Epithelial cell of esophagus (primary cell): ENCODE measurements at places on chromosomes 5 and 9.

GRCh38 chr9:13035822-13036221 lies 243.7 kb downstream of the MPDZ start:
- DNase-seq: no peak

DNA sequence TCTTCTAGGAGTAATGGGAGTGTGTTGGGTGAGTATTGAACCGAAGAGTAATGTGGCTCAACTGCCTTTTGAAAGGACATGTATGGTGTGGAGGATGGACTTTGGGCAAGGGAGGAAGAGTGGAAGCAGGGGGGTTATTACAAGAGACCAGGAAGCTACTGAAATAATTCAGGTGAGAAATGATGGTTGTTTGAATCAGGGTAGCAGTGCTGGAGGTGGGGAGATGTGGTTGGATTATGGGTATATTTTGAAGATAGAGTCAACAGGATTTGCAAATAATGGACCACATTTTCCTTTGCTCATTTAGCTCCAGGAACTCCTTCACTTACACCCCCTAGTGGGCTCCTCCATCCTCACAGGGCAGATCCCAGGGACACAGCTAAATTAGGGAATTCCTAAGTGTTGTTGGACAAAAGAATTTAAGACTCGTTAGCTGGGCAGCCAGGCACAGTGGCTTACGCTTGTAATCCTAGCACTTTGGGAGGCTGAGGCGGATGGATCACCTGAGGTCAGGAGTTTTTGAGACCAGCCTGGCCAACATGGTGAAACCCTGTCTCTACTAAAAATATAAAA lies 1.2 kb upstream of the SLC4A9 start:
- peak; percentile 50 for DNase-seq

DNA sequence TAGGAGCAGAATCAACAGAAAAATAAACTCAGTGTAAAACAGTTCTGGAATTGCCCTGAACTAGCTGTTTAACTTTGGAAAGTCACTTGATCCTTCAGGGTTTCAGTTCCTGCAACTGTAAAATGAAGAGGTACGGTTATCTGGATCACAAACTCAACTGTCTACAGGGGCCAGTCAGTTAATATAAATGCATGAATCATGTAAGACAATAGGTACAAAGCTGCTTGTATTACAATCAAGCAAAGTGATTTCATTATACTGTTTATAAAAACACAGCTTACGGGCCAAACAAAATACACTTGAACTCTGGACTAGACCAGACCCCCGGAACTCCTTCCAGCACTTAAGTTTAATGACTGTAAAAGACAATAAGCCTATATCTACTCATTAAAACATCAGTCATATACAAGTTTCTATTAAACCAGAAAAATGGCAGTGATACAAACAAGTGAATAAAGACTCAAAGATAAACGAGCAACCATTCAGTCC lies 73.0 kb downstream of the MRPS27 start:
- DNase-seq: peak; percentile 52

DNA sequence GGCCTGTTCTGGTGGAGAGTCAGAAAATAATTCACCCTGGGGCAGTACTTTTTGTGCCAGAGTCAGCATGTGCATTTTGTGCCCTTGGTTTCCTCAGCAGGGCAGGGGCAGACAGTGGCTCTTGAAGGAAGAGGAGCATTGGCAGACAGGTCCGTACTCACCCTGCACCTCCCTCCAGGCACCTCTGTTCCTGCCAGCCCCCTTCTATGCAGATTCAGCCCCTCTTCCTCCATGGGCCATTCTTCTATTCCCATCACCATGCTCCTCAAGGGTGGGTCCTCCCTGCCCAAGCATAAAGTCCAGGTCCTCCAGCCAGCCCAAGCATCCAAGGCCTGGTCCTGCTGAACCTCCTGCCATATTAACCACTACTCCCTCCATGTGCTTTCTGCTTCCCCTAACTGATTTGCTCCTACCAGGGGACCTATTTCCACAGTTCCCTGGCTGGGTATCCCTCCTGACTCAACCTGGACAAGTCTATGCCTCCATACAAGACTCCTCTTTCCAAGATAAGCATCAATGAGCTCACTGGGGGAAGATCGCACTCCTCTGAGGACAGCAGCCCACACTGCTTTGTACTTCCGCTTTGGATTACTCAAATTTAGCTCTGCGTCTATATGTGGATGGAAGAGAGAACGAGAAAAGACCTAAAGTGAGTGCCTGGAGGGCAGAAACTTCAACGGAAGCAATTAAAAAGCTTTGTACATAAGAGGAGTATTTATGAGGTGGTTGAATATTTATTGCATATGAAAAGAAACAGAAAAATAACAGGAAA lies 9.3 kb upstream of the ACSL6 start:
- no peak for DNase-seq

DNA sequence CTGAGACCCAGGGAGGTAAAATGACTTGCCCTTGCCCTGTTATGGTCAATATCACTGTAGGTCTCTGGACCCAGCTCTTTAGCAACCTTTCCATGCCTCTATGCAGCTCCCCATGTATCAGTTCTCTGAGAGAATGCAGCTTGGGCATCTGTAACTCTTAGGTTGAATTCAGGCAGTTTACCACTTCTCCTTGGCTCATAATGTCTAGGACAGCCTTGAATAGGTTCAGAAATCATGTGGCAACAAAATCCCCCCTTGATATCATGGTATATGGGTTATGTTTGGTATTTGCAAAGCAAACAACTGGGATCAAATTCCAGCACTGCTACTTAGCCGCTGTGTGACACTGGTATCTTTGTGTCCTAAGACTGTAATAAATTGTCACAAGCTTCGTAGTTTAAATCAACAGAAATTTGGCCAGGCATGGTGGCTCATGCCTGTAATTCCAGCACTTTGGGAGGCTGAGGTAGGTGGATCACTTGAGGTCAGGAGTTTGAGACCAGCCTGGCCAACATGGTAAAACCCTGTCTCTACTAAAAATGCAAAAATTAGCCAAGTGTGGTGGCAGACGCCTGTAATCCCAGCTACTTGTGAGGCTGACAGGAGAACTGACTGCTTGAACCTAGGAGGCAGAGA lies 10.7 kb upstream of the SUB1 start:
- no peak for DNase-seq

GRCh38 chr5:108266242-108266641 lies 115.7 kb downstream of the FBXL17 start:
- DNase-seq: peak; percentile 51

GRCh38 chr9:94985649-94986048 lies 259.1 kb downstream of the AOPEP start:
- peak; percentile 44 for DNase-seq

DNA sequence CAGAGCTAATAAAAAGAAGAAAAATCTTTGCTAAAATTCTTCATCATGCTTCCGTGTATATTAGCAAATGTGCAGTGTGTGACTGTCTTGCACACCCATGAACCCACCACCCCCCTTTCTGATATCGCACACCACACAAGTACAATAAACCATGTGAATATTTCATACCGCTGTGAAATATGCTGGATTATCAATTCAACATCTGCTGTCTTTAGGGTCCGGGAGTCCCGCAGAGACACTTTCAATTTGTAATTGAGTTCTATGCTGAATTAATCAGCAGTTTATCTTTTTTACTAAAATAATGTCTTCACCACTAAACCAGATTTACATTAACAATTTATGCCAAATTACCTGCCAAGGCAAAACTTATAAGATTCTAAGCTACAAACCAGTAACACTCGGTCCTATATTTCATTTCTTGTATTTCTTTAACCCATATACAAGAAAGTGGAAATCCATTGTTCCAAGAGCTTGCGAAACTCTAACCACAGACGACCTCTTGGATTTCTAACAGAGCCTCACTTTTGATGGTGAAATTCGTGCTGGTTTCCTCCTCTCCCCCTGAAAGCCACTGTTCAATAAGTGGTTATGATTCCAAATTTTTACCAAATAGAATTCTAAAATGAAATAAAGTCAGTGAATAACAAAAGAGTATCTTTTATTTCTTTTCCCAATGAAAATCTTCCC lies 44.2 kb downstream of the PSMB7 start:
- peak; percentile 49 for DNase-seq

GRCh38 chr5:1312993-1313833 lies 18.3 kb upstream of the TERT start:
- peak; percentile 65 for DNase-seq

DNA sequence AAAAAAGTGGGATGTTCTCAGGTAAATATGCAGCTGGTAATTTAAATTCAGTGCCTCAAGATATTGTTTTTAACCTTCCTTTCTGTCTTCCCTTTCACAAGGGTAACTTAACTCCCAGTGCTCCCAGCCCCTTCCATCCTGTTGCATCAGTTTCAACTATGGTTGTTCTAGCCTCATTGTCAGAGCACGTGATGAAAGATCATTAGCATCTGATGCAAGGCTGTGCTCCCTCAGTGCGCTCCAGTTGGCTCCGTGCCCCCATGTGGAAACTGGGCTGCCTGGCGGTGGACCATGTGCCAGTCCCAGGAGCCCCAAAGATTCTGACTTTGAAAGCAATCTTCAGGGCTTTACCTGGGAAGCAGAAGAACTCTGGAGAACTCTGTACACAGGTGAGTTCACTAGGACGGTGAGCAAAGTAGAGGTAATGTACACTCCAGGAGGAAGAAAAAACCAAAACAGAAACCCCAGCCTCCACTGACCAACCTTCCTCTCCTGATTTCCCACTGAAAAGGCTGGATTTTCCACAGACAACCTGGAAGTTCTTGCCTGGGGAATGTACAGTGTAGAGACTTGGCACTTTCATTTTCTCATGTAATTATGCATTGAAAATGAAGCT lies 96.9 kb downstream of the SLC1A3 start:
- DNase-seq: no peak

GRCh38 chr5:115435778-115436712 lies 108.5 kb downstream of the FEM1C start:
- DNase-seq: peak; percentile 74

DNA sequence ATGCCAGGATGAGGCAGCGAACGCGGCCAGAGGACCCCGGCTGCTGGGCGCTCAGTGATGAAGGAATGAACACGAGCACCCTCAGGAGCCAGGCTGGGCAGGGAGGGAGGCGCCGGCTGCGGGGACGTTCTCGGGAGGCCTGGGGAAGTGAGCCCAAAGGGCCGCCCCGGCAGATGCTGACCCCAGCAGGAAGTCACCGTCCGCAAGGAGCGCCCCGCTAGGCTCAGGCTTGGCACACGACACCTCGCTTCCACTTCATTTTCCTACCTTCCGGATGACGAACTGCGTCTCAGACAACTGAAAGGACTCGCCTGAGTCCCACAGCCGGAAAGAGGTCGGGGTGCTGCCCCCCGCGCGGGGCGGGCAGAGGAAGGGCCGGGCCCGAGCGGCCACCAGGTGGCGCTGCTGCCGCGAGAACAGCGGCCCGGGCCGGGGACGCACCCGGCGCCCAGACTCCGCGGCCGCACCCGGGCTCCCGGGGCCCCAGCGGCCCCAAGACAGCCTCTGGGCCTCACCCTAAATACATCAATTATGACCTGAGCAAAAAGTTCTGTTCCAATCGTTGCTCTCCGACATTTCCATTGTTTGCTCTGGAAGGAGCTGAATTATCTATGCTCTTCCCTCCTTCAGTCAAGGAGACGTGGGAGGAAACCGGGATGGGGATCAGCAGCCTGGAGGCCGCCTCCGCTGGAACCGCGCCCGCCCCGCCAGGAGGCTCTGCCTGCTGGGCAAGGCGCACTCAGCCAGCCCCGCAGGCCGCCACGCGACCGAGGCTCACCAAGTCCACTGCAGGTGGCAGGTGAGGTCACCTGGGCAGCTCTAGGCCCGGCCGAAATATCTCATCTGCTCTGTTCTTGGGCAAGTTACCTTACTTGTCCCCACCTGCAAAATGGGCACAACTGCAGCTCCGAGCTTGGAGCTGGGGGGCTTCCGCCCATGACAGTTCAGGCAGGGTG lies 107.0 kb downstream of the ZNF354C start:
- no peak for DNase-seq

- peak; percentile 75 for DNase-seq
These were observed 64.0 kb downstream of the CARTPT start for GRCh38 chr5:71782771-71783770.

GRCh38 chr9:135662758-135663450 lies at the start of gene LCN9:
Gene LCN9 (plus strand): TSS chr9:135663309. CDS start chr9:135663322, 13 bp downstream.
- no peak for DNase-seq

DNA sequence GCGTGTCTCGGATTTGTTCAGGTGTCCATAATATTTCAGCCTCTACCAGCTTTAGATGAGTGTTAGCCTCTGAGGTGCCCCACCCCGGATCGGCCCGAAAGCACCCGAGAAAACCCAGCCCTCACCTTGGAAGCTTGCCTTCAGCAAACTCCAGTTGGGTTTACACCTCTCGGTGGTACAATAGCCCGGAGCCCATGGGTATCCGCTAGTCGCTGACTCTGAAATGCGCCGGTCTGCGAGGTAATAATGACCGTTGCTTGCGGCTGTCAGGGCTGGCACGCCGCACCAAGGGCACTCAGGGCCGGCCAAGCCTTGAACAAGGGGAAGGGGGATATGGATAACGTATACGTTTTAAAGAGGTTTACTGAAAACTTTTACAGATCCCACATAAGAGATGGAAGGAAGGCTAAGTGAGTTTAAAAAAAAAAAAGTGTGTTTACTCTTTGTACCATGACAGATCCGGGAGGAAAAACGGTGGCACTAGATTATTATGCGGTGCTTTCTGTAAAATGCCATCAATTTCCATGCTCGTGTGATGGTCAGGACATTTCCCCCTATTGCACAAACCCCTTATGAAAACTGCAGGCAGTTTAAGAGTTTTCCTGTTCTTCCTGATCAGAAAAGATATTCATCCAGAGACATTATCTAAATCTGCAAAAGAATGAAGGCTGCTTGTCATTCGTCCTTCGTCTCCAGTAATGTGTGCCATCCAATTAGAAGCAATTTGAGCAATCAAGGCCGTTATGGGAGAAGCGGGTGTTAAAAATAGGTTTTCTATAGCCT lies 124.2 kb downstream of the TMEM161B start:
- DNase-seq: no peak

GRCh38 chr9:126999315-127000068 lies 84.9 kb downstream of the RALGPS1 start:
- no peak for DNase-seq

DNA sequence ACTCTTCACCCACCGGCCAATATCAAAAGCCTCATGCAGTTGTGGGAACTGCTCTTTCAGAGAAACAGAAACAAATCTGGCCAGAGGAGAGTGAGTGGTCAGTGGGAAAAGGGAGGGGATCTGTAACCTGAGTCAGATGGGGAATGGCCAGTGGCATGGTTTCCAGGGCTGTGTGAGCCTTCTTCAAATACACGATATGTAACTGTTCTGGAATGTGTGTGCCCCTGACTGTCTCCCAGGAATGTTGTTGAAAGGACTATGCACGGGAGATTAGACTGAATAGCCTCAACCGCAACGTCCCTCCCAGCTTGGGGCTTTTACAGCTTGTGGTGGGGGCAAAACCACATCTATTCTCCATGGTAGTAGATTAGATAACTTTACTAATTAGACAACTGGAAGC lies 60.8 kb downstream of the SH3TC2 start:
- DNase-seq: peak; percentile 88

DNA sequence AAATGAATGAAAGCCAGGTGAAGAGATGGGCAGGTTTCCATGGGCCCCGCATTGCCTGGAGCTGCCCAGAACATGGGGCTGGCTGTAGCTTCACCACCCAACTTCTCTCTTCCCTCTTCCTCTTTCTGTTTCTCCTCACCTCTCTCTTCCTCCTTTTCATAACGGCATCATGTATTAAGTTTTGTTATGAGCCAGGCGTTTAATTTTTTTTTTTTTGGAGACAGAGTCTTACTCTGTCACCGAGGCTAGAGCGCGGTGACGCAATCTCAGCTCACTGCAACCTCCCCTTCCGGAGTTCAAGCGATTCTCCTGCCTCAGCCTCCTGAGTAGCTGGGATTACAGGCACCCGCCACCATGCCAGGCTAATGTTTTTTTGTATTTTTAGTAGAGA lies 13.0 kb upstream of the SPINK4 start:
- DNase-seq: no peak

- DNase-seq: peak; percentile 49
These were observed 381.8 kb downstream of the ADGRV1 start for GRCh38 chr5:90940227-90940995.
